ENCODE measurements at places on chromosomes 7 and 10.

- no peak for DNase-seq
These were observed 27.4 kb upstream of the INPP5A start for GRCh38 chr10:132510174-132510611.

- DNase-seq, result no peak
These were observed 611.8 kb downstream of the LRMDA start for GRCh38 chr10:76043261-76043660.

GRCh38 chr7:141442781-141443180, 108.4 kb upstream of the AGK start:
- no peak for DNase-seq

GRCh38 chr10:119403921-119404320, 138.6 kb downstream of the RGS10 start:
- DNase-seq, result no peak

GRCh38 chr7:81445462-81445861, 324.4 kb downstream of the HGF start:
- DNase-seq, result no peak

DNA sequence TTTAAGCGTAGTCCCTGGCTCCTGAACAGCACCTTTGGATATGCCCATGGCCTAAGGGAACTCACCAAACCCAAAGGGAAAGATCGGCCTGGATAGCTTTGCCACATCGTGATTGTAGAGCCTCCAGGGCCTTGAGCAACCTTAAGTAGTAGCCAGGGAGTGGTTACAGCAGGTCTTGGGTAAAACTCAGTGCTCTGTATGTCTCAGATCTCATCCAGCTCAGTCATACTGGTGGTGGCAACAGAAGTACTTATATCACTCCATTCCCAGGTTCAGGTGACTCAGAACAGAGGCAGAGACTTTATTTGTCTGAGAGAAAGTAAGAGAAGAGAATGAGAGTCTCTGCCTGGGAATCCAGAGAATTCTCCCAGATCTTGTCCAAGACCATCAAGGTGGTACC, 39.1 kb upstream of the AASS start:
- no peak for DNase-seq

DNA sequence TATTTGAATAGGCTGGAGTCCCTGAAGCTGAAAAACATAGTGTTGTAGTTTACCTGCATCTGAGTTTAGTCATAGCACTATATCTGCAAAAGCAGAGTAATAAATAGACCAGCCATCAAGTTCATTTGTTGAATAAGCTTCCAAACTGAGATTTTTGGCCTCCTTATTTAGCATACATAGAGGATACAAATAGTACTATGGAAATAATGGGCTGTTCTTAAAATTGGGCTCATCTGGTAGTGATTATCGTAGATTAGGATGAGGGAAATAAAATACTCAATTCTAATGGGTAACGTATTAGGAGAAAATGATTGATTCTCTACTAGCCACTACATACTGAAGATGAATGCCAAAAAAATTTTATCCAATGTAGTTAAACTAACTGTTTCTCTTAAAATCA, 41.4 kb upstream of the TMEM196 start:
- DNase-seq, result no peak

DNA sequence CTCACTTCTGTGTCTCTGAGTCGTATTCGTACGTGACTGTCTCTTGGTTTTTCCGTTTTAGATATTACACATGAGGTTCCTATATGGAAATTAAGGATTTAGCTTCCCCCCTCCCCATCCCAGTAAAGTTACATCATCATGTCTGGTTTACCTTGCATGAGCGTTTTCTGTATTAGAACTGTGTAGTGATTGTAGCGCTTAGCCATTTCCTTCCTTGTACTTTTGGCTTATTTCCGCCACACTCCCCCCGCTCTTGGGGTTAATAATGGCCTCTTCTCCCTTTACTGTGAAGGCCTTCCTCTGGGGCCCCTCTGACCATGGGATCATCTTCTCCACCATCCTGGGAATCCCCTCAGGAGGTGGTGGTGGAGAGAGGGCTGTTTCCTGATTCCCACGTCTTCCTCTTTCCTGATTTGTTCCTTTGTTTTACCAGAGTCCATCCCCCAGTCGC, 27.2 kb upstream of the AP5Z1 start:
- DNase-seq, result no peak

GRCh38 chr7:122602800-122603199, 96.1 kb downstream of the RNF133 start:
- no peak for DNase-seq

GRCh38 chr10:49330127-49330665, 31.2 kb downstream of the C10orf71 start:
- no peak for DNase-seq

Data from stimulated activated CD8-positive, alpha-beta memory T cell treated with anti-CD3 and anti-CD28 coated beads, Interleukin-4, amount 100 ng/mL, for 1 hour (primary cell).